ENCODE measurements at places on chromosomes 6 and 20.

DNA sequence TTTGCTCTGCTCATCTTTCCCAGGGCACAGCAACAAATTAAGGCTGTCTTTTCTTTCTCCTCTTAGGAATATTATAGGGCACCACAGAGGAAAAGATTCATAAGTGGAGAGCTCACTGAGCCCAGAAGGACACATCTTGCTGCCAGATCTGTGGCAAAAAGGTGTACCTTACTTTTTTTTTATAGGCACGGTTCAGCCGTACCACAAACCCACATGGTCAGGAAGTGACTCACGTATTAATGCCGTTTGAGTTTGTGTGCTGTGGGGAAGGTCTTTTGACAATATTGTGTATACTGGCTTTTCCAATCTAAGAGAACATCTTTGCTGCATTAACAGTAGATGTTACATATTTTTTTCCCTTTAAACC, 28.4 kb downstream of the PAQR8 start:
- DNase-seq, result peak; percentile 27

GRCh38 chr6:166988674-166989201, 10.5 kb upstream of the CEP43 start:
- DNase-seq, result no peak

- DNase-seq, result no peak
Measured at GRCh38 chr6:85077098-85077497, 312.7 kb upstream of the TBX18 start.

DNA sequence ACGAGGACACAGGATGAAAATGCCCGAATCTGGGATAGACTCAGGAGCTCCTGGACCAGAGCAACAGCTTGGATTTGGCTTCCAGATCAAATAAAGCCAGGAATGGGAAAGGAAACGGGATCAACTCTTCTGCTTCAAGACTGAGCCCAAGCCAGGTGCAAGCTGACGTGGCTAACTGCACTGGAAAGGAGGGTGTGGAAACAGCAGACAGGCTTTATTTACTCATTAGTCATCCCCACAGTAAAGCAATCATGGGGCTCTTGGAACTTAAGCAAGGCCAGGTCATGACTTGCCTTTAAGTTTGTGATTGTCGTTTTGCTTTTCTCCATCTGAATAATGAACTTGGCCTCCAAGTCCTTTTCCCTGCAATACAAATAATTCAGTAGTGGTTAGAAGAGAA, 45.2 kb downstream of the KIF16B start:
- DNase-seq, result no peak

DNA sequence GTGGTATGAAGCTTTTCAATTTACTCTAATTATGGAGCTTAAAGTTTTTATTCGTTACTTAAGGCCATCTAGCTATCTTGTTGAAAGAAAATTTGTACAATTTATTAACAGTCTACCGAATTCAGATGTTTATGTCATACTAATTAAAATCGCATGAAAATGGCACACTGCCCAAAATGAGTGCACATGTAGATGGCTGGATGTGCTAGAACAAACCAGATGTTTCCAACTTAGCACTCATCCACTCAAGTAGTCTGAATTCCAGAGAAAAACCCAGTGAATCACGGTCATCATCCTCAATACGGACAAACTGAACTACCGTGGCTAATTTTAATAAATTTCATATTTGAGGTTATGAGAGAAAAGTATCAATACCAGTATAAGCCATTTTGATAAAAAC, 70.4 kb downstream of the COL12A1 start:
- no peak for DNase-seq

- no peak for DNase-seq
Measured at GRCh38 chr20:39736434-39737327, 774.5 kb downstream of the DHX35 start.

DNA sequence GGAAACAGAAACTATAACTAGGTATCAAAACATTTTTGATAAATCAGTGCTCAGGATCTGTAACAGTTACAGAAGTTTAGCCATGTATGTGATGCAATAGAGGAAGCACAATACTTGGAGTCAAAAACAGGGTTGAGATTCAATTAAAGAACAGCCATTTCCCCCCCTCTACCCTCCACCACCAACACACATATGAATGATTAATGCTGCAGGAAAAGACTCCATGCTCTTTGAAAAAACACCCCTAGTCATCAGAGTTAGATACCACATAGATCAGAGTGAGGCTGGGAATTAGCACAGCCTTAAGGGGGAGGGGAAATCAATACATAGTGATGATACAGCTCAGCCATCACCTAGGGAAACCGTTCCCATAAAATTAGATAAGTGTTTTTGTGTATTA, 108.9 kb upstream of the EMILIN3 start:
- DNase-seq, result no peak

DNA sequence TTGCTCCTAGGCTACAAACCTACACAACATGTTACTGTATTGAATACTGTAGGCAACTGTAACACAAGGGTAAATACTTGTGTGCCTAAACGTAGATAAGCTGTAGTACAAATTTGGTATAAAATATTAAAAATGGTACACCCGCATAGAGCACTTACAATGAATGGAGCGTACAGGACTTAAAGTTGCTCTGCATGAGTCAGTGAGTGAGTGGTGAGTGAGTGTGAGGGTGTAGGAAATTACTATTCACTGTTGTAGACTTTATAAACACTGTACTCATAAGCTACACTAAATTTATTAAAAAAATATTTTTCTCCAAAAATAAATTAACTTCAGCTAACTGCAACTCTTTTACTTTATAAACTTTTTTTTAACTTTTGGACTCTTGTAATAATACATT, 391.6 kb downstream of the ADGRB3 start:
- DNase-seq, result no peak

- DNase-seq, result no peak
Measured at GRCh38 chr20:32446301-32447100, 88.4 kb downstream of the ASXL1 start.

DNA sequence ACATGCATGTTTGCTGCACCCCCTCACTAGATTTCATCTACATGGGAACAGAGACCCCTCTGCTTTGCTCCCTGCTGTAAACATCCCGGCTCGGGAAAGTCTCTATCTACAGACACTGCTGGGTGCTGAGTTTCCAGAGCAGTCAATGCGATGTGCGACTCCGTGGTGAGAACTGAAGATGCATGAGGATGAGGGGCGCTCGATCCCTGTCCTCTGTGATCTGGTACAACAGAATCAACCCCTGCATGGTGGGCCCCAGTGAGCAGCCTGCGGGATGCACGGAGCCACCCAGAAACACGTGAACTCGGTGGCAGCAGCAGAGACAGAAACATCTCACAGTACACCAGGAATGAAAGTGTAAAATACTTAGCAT, 83.1 kb downstream of the THBS2 start:
- DNase-seq, result no peak

DNA sequence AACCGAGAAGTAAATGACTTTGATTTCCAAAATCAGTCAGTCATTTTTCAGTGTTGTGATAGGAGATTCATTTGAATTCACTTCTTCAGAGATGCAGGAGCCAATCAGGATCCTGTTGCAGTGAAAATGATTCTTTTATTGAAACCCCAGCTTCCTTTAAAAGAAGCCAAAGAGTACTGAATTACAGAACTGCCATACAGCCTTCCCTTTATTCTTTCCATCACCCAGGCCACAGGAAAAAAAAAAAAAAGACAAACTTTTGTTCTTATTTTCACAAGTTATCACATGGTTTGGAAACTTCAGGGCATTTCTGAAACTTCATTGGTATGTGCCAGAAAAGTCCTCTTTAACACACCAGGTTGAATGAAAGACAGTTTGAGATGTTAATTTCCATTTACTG, 1.8 kb upstream of the CARMIL1 start:
- DNase-seq, result no peak

DNA sequence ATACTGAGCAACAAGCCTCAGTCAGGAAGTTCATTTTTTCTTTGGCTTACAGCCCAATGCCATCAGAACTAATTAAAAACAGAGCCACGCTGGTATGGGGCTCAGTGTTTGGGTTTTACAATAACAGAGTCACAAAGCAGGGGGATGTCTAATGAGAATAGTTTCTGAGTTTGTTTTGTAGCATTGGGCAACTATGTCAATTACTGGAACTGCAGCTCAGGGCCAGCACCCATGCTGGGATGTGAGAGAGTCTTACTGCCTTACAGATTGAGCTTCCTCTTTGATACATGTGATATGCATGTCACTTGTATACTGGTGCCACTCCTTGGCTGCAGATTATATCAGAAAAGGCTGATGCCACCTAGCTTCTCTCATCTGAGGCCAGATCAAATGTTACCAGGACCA, 117.6 kb downstream of the TFAP2B start:
- no peak for DNase-seq

- no peak for DNase-seq
Measured at GRCh38 chr6:36373368-36374019, 14.0 kb downstream of the ETV7 start.

DNA sequence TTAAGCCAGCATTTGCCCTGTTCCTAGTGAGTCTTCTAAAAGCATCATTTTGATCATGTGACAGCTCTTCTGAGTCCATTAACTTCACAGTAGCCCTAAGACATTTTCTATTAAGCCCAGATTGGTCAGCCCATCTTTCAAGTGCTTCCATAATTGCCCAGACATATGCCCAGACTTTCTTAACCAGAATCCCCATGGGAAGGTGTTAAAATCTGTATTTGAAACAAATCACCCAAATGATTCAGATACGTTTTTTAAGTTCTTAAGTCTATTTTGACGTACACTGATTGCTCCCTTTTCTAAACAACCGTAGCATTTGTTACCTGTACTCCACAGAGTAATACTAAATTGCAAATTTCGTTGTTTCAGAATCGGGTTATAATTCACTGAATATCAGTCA, 89.3 kb downstream of the BCAS1 start:
- DNase-seq, result no peak

DNA sequence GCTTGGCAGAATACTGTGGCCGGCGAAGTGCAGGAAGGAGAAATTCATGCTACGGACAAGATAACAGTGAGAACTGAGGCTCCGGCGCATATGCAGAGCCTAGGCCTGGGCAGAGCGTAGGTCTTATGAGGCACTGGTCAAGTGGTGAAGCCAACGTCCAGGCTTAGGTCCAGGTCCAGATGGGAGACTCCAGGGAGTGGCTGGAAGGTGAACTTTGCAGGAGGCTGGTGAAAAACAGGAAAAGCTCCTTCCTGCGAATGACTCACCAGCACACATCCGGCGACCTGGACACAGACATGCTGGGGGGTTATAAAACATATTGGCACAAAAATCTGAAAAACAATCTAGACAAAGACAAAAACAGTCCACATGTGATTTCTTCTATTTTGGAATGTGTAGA, 15.4 kb downstream of the C6orf141 start:
- DNase-seq, result no peak

DNA sequence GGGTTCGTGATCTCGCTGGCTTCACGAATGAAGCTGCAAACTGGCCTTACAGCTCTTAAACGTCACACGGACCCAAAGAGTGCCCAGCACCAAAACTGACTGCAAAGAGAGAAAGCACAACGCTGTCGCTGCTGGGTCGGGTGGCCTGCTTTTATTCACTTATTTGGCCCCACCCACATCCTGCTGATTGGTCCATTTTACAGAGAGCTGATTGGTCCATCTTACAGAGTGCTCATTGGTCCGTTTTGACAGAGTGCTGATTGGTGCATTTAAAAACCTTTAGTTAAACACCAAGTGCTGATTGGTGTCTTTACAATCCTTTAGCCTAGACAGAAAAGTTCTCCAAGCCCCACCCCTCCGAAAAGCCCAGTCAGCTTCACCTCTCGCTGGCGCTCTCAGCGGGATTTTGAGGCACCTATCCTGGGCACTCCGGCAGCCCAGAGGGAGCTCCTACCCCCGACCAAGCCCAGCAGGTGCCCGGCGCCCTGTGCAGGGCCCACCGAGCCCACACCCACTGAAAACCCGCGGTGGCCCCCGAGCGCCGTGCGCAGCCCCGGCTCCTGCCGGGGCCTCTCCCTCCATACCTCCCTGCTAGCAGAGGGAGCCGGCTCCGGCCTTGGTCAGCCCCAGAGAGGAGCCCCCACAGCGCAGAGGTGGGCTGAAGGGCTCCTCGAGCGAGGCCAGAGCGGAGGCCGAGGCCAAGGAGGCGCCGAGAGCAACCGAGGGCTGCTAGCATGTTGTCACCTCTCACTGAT, 40.0 kb upstream of the SMAP1 start:
- no peak for DNase-seq

GRCh38 chr6:142189057-142189456, 42.0 kb downstream of the VTA1 start:
- no peak for DNase-seq

GRCh38 chr20:19277381-19277780, 64.9 kb downstream of the SLC24A3 start:
- no peak for DNase-seq

- DNase-seq, result no peak
Measured at GRCh38 chr6:38034274-38034914, 214.9 kb downstream of the ZFAND3 start.

DNA sequence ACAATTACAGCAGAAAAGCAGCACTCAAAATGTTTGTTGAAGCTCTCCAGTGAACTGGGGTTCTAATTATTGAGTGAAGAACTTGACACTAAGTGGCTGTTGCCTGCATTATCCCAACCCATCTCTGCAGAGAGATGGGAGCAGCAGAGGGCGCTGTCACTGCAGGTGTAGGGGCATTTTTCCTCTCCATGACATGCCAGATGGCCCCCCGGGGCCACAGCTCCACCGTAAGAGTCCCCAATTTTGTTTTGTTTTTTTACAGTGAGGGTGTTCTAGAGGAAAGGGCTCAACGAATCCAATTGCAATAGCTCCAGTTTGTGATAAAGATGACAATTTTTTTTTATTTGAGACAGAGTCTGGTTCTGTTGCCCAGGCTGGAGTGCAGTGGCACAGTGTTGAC, 1.9 kb upstream of the FUCA2 start:
- DNase-seq, result peak; percentile 12
